ENCODE measurements at places on chromosomes 5 and 9. TPM values are rescaled to one million over a fixed set of nuclear protein-coding genes. Genes with fewer than 3 reads are reported as not detected.

DNA sequence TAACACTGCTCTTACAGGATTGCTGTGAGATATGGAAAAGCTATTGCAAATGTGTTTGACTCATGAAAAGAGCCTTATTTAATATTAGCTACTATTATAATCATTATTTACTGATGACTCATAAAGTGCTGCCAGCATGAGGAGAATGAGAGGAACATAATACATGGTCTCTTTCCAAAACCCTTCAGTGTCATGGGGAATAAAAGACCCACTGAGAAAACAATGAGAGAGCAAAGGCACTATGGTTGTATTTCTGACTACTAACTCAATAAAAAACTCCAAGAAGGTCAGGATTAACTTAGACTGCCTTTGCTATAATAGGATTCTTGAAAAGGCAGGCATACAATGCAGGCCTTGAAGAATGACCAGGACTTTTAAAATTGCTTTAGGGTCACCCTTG is 633.5 kb downstream of the DTWD2 start:
- H3K4me1 ChIP-seq: no peaks in the 10 kb centered on the region
- no peaks in the 10 kb centered on the region for H3K36me3 ChIP-seq
- DNase-seq: no peak
- no peak overlapping the region for H3K4me3 ChIP-seq
- no peak overlapping the region for H3K27ac ChIP-seq
- no peaks in the 10 kb centered on the region for H3K27me3 ChIP-seq

- H3K4me1 ChIP-seq: peaks cover 13% of the 10 kb centered on the region
- no peak overlapping the region for H3K4me3 ChIP-seq
- DNase-seq: no peak
These were observed 549.3 kb downstream of the RAB3C start for GRCh38 chr5:59132131-59132530.

- H3K27ac ChIP-seq: no peak overlapping the region
- no peaks in the 10 kb centered on the region for H3K36me3 ChIP-seq
- no peaks in the 10 kb centered on the region for H3K4me1 ChIP-seq
- no peak overlapping the region for H3K4me3 ChIP-seq
- DNase-seq: no peak
These were observed 21.7 kb upstream of the UNC13B start for GRCh38 chr9:35140093-35140492.

GRCh38 chr5:180990086-180990881 is 1.6 kb downstream of the BTNL3 start:
- H3K36me3 ChIP-seq: no peaks in the 10 kb centered on the region
- DNase-seq: no peak
- no peaks in the 10 kb centered on the region for H3K27me3 ChIP-seq
- no peaks in the 10 kb centered on the region for H3K4me1 ChIP-seq

DNA sequence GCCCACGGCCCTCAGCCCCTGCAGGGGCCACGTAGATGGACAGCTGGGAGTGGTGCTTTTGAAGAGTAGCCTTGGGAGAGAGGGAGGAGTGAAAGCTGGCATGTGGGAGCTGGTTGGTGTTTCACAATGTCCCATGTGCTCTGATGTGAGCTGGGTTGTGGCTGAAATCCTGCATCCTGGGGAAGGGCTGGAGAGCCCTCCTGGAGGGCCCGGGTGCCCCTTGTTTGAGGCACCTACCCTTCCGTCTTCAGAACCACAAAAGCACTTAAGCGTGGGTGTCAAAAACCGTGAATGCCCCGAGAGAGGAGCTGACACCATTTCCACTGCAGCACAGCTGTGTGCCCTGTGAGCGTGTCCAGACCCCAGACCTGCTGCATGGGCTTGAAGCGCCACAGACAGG is 199.1 kb upstream of the ZNF618 start:
- no peaks in the 10 kb centered on the region for H3K36me3 ChIP-seq
- H3K4me1 ChIP-seq: no peaks in the 10 kb centered on the region
- H3K4me3 ChIP-seq: no peak overlapping the region
- no peaks in the 10 kb centered on the region for H3K27me3 ChIP-seq
- DNase-seq: no peak

GRCh38 chr9:98839724-98840123 is 32.3 kb downstream of the GALNT12 start:
- H3K36me3 ChIP-seq: peaks cover 30% of the 10 kb centered on the region
- DNase-seq: no peak
- no peak overlapping the region for H3K4me3 ChIP-seq

- H3K27me3 ChIP-seq: peaks cover 8% of the 10 kb centered on the region
- no peak for DNase-seq
- H3K27ac ChIP-seq: no peak overlapping the region
- H3K4me1 ChIP-seq: peaks cover 5% of the 10 kb centered on the region
These were observed 6.2 kb upstream of the F2R start for GRCh38 chr5:76709762-76710161.

DNA sequence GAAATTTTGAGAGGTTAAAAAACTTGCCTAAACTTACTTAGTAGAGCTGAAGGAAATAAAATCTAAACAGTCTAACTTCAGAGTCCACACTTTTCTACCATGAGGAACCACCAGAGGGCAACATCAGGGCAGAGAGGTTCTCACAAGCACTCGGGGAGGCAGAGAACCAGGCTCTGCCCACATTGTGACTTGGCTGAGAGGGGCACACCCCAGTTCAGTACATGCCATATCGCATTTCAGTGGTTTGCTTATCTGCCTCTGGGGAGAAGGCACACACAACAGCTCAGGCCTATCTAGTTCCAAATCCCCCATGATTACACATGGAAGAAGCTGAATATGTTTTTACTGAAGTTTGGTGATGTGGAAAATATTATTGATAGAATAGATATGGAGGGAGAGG is 49.2 kb downstream of the EQTN start:
- H3K27ac ChIP-seq: no peak overlapping the region
- H3K27me3 ChIP-seq: no peaks in the 10 kb centered on the region
- H3K4me1 ChIP-seq: no peaks in the 10 kb centered on the region
- no peaks in the 10 kb centered on the region for H3K36me3 ChIP-seq

DNA sequence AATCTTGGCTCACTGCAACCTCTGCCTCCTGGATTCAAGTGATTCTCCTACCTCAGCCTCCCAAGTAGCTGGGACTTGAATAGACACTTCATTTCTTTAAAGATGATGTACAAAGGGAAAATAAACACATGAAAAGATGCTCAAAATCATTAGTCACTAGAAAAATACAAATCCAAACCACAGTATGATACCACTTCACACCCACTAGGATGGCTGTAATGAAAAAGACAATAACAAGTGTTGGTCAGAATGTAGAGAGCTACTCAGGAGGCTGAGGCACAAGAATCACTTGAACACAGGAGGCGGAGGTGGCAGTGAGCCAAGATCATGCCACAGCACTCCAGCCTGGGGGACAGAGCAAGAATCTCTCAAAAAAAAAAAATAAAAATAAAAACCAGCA is 13.0 kb downstream of the F2RL2 start:
- DNase-seq: no peak
- no peak overlapping the region for H3K4me3 ChIP-seq
- no peaks in the 10 kb centered on the region for H3K4me1 ChIP-seq
- H3K36me3 ChIP-seq: no peaks in the 10 kb centered on the region

- no peak for DNase-seq
- H3K27me3 ChIP-seq: no peaks in the 10 kb centered on the region
- no peaks in the 10 kb centered on the region for H3K4me1 ChIP-seq
These were observed 29.2 kb upstream of the TGFBI start for GRCh38 chr5:135999406-136000139.

- no peak overlapping the region for H3K27ac ChIP-seq
- DNase-seq: no peak
These were observed 61.6 kb upstream of the NEURL1B start for GRCh38 chr5:172579403-172579990.

Gene ADAMTS19
- not detected for total RNA-seq

Gene PLAC8L1
- 1.1 TPM for total RNA-seq

Gene DND1
- 3.3 TPM for total RNA-seq

Gene SLC36A3
- total RNA-seq: not detected
